ENCODE measurements at places on chromosomes 3 and 15.

- DNase-seq: no peak
Measured at GRCh38 chr15:97815835-97816234, 144.7 kb upstream of the ARRDC4 start.

- DNase-seq: no peak
Measured at GRCh38 chr15:41942886-41943285, 29.5 kb downstream of the EHD4 start.

DNA sequence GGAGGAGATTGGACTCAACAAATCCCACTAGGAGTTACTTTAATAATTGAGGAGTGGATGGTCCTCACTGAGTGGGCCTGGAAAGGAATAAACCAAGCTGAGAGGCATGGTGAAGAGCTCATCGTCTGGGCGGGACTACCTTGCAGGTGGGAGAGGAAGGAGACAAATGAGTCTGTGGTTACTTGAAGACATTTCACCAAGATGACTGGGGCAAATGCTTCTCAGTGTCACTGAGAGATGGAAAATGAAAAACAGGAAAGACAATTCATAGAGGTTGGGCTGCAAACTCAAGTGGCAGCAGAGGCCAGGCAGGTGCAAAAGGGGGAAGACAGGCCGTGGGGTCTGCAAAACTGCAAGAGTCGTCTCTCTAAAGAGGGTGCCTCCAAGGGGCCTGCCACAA is 1.5 kb upstream of the ARHGAP31 start:
- DNase-seq: no peak

- no peak for DNase-seq
Measured at GRCh38 chr3:115113367-115113766, 33.7 kb downstream of the ZBTB20 start.

- DNase-seq: no peak
Measured at GRCh38 chr3:61927332-61927731, 366.0 kb downstream of the PTPRG start.

DNA sequence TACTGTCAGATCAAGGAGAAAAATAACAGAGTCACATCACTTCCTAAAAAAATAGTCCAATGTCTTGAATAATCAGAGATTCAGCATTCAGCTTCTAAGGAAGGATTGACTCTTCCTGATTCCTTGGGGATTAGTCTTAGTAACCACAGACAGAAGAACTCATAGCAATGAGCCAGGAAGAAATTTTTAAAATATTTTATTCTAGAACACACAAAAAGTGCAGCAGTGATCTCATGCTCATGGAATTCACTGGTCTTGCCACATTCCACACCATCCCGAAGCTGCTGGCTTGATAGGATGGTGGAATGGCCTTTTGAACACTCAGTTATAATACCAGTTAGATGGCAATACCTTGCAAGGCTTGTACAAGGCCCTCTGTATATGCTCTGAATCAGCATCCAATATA is 43.0 kb upstream of the ABI3BP start:
- DNase-seq: no peak

DNA sequence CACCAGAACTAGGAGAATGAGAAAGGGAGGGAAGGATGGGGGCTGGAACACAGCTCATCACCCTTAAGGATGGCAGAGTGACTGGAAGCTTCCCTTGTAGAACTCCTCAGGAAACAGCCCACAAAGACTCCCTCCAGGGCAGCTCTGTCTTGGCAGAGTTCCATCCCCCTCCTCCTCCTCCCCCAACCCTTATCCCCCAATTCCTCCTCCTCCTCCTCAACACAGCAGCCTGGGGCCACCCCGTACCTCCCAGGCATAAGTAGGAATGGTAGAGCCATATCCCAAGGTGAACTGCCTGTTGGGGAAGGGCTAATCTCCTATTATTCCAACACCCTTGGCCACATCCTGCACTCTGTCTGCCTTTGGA is 38.8 kb downstream of the ADCY5 start:
- no peak for DNase-seq

DNA sequence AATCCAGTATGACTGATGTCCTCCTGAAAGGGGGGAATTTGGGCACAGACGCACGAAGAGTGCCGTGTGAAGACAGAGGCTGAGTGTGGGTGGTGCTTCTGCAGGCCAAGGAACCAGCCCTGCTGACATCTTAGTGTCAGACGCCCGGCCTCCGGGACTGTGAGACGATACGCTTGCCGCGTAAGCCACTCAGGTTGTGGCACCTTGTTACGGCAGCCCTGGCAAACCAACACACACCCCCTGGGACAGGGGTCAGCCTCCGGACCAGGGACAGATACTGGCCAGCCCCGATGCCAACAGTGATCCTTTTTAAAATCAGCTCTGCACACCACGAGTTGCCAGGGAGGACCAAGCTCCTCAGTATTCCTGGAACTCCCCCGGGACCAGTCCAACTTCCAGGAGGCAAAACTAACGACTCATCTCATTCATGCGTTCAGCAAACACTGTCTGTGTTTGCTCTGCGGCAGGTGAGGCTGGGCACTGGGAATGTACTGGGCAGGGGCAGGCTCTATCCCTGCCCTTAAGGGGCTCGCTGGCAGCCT is 21.2 kb upstream of the PIGZ start:
- DNase-seq: no peak

Data from stimulated activated CD4-positive, alpha-beta T cell treated with anti-CD3 and anti-CD28 coated beads, Interleukin-1b, Interleukin-23, amount 100 ng/mL, for 1 hour (primary cell).